ENCODE measurements at places on chromosomes 4 and X.

DNA sequence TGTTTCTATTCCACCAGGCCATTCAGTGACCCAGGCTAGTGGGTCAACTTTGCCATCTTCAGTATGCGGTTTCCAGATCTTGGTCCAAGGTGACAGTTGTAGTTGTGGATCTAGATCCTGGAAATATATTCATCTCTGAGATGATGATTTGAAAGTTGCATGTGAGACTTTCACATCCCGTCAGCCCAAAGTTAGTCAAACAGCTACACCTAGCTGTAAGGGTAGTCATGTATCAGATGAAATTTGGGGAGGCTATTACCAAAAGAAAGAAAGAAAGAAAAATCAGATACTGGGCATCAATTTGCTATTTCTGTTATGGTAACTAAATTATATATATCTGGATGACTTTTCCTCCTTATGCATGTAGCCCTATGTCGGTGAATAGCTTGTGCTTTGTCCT, 259.4 kb upstream of the ARX start:
- DNase-seq = no peak

DNA sequence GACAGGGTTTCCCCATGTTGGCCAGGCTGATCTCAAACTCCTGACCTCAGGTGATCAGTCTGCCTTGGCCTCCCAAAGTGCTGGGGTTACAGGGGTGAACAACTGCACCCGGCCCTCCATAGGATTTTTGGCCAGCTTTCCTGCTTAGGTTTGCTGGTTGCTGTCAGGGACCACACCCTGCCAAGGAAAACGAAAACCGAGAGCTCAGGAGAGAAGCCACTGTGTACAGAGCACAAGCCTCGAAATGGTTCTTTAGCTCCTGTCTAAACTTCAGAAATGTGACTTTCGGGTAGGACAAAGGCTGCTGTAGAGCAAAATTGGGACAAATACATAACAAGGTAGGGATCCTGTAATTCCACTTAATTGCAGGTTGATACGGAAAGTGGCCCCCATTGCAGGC, 146.3 kb upstream of the ATP6AP2 start:
- DNase-seq = no peak

GRCh38 chr4:18209448-18209847, 187.9 kb upstream of the LCORL start:
- no peak for DNase-seq

DNA sequence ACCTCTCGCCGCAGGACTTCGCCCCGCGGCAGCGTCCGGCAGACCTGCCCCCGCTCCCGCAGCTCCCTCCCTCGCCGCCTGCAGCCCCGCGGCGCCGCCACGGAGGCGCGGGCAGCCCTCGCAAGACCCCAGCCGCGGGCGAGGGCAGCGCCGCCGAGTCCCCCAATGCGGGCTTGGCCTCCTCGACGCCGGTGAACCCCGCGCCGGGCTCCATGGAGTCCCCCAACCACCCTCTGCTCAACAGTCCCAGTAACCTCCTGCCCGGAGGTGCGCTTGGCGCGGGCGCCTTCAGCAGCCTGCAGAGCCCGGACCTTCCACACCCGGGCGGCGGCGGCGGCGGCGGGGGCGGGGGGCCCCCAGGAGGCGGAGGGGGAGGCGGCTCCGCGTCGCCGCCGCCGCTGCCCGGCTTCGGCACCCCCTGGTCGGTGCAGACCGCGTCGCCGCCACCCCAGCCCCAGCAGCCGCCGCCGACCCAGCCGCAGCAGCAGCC, 1.2 kb downstream of the CPEB2 start:
- peak; percentile 32 for DNase-seq

DNA sequence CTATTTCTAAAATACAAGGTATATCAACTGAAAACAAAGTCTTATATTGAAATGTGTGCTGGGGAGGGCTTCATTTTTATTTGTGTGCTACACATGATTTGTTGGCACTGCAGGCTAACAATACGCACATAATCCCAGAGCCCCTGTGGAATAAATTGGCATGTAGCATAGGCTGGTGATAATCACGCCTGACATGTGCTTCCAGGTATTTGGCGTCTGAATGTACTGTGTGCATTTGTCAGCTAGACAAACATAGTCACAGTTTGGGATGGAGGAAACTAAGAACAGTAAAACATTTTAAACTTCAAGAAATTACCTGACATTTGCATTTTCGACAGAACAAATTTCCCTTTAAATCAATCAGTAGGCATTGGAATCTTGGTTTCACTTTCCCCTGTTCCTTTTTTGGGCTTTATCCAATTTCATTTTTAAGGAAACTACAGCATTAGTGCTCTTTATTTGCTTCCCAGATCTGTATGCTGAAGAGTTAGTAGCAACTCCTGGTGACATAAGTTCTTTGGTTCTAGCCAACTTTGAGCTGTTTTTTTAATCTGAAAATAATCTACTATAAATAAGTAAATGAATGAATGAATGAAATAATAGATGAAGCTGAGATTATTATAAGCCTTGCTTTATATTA, 472.3 kb downstream of the PDHA2 start:
- no peak for DNase-seq

GRCh38 chrX:39327255-39327654, 526.0 kb downstream of the MID1IP1 start:
- no peak for DNase-seq

GRCh38 chr4:98568941-98569663, 89.3 kb downstream of the TSPAN5 start:
- DNase-seq = no peak

GRCh38 chr4:64756016-64756415, 346.8 kb upstream of the TECRL start:
- no peak for DNase-seq

DNA sequence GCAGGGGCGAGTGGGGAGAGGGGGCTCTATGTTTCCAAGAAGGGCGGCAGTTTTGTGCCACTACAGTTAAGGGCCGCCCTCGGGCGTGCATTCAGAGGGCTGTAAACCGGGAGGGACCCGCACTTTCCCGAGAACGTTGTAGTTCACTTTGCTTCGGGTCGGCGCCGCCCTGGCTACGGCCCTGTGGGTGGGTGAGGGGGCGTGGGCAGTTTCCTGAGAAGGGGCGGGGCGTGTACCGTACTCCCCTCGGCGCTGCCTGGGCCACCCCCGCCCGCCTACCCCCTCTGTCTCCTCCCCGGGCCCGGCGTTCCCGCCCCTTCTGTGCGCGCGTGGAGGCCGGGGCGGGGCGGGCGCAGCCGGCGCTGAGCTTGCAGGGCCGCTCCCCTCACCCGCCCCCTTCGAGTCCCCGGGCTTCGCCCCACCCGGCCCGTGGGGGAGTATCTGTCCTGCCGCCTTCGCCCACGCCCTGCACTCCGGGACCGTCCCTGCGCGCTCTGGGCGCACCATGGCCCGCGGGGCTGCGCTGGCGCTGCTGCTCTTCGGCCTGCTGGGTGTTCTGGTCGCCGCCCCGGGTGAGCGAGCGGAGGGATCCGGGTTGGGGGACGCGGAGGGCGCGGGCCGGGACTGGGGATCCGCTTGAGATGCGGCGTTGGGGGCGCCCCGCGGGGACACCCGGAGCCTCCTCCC, at the start of gene CD99:
TSS of gene CD99 (plus strand) at position 440 of the 687 bp plus-strand sequence. CDS start at position 506, 66 bp downstream.
- DNase-seq = peak; percentile 94

DNA sequence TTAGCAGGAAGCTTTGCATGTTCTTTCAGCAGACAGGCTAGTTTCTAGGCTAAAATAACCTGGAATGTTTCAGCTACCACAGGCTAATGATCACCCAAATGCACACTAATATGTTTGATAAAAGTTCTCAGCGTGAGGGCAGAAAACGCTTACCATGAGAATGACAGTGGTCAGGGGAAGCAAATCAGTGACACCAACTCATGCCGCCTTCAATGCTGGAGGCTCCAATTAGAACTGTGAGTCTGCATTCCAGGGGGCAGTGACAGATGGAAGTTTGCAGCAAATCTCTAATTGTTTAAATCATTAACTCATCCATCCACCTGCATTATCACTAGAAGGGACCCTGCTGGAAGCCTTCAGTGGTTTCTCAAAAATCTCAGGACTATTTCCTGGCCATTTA, 43.2 kb downstream of the ANOS1 start:
- DNase-seq = no peak

GRCh38 chrX:124736553-124737270, 390.3 kb downstream of the SH2D1A start:
- DNase-seq = no peak

GRCh38 chr4:79723507-79723906, 315.5 kb upstream of the GK2 start:
- no peak for DNase-seq

DNA sequence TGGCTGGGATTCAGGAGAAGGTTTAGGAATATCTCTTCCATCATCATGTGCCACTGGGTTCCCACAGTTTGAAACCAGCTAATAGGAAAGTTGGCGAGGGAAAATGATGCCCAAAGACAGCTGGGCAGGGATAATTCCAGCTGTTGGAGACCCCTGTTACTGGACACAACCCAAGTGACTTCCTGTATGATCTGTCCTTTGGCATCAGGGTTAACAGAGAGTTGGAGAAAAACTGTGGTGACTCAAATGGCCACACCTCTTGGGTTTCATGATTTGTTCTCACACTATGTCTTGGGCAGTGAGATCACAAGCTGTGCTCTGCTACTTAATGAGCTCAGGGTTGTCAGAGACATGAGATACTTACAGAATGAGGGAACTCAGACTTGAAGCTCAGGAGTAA, 3.8 kb downstream of the FGF16 start:
- no peak for DNase-seq
